ENCODE measurements at places on chromosomes 2 and 18. TPM values are rescaled to one million over a fixed set of nuclear protein-coding genes. Genes with fewer than 3 reads are reported as not detected.
A peak's percentile ranks its signal among the peaks of the same experiment; 100 is the strongest.

GRCh38 chr18:68083131-68083530 is 566.6 kb upstream of the DSEL start:
- DNase-seq: no peak

DNA sequence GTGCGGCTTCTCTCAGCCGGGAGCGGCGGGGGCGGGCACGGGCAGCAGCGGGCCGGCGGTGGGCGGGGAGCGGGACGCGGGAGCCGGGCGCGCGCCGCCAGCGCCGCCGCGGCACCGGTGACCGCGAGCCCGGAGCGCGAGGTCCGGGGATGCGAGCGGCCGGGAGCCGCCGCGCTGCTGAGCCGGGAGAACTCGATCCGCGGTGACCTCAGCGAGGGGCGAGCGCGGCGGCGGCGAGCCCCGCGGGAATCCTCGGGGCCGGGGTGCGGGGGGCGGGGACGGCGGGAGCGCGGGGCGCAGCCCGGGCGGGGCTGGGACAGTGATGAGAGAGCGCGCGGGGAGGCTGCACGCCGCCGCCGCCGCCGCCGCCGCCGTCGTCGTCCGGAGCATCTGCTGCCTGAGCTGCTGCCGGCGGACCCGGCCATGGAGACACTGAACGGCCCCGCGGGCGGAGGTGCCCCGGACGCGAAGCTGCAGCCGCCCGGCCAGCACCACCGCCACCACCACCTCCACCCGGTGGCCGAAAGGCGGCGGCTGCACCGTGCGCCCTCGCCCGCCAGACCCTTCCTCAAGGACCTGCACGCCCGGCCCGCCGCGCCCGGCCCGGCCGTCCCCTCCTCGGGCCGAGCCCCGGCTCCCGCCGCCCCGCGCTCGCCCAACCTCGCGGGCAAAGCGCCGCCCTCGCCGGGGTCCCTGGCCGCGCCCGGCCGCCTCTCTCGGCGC is at the start of gene MTCL1:
Gene MTCL1, plus strand, starts transcription at position 319 of the 723 bp plus-strand sequence. Its CDS starts 105 bp downstream, at position 424.
- DNase-seq: peak; percentile 65

DNA sequence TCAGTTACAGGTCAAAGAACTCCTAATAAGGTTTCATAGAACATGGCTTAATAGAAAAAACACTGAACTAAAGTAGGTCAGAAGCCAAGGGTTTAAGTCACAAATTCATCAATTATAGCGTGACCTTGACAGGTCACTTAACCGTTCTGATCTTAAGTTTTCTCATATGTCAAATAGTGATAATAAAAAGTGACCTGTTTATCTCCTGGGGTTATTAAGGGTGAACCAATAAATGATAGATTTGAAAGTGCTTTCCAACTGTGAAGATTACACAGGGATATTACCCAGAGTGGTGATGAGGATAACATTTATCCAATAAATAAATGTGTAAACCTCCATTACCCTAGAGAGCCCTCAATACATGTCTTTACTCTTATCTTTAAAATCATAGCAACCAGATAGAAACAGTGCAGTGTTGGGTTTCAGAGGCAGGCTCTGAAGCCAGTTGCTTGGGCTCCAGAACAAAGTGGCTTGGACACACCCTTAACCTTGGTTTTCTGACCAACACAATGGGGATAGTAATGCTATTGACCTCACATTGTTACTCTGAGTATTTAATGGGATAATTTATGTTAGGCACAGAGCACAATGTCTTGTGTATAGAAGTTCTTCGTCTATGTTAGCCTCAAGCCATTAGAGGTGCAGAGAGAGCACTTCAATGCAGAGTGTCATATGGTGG is 48.6 kb downstream of the KLHL14 start:
- DNase-seq: no peak

DNA sequence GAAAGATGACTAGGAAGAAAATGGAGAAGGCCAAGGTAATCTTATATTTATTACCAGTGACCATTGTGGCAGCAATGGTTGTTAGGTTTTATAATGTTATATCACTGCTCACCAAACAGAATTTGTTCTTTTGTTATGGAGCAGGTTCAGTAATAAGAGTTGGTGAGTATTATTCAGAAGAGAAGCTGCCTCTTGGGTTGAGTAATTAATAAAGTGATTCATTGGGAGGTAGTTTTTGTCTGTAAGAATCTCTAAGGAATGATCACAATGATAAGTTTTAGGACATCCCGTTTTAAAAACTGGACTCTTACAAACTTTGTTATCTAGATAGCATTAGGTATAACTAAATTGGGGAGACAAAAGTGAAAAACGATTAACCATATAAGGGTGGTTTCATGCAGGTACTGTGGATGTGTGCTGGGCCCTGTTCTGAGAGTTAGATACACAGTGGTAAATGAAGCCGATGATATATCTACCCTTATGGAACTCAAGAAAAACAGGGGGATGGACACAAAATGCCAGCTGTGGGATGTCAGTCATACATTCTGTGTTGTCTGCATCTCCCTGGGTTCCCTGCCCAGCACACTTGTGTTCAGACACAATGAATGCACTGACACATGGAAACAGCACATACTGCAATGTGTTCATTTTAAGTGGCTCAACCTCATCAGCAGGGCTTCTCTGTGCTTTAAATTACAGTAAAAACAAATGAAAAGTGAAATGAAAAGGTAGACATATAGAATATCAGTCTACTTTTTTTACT is 7.5 kb downstream of the MAP4K4 start:
- no peak for DNase-seq

GRCh38 chr2:25190536-25190935 is 22.2 kb upstream of the POMC start:
- no peak for DNase-seq

RAB27B gene
- 0.62 TPM for total RNA-seq

AQP12A gene
- total RNA-seq: not detected

DNA sequence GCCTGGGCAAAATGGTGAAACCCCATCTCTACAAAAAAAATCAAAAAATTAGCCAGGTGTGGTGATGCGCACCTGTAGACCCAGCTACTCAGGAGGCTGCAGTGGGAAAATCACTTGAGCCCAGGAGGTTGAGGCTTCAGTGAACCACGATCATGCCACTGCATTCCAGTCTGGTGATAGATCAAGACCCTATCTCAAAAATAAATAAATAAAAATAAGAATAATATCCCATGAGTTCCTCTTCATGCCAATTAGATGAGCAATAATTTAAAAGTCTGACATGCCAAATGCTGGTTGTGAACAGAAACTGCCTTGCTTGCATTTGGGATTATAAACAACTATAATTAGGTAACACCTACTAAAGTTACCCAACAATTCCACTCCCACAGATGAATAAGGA is 22.1 kb upstream of the ANKRD44 start:
- DNase-seq: no peak

DNA sequence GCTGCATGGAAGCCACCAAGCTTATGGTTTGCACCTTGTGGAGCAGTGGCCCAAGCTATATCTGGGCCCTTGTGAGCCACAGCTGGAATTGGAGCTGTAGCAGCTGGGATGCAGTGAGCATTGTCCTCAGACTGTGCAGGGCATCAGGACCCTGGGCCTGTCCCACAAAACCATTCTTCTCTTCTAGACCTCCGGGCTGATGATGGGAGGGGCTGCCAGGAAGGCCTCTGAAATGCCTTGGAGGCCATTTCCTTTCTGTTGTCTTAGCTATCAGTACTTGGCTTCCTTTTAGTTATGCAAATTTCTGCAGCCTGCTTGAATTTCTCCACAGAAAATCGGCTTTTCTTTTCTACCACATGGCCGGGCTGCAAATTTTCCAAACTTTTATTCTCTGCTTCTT is 46.4 kb upstream of the CSRNP3 start:
- no peak for DNase-seq

GRCh38 chr2:201980389-201980821 is 53.2 kb upstream of the FZD7 start:
- no peak for DNase-seq

- DNase-seq: no peak
Measured at GRCh38 chr2:220491670-220492069, 864.2 kb downstream of the SLC4A3 start.

SKA1 gene
- 0.36 TPM for total RNA-seq

DNA sequence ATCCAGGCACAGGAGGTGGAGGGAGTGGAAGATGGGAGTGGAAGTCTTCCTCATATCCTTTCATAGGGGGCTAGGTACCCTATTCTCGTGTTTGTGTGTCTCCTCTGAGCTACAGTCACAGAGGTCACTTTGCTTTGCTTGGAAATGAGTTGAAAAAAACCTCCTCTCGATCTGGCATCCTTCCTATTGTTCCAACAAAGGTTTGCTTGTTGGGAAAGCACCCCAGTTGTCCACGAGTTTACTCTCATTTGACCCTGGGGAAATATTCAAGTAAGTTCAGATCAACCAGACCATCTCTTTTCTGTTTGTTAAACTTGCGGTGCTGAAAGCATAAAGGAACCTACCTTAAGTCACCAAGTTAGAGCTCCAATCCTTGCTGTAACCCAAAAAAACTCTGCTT is 59.3 kb downstream of the ARHGEF33 start:
- no peak for DNase-seq

DNA sequence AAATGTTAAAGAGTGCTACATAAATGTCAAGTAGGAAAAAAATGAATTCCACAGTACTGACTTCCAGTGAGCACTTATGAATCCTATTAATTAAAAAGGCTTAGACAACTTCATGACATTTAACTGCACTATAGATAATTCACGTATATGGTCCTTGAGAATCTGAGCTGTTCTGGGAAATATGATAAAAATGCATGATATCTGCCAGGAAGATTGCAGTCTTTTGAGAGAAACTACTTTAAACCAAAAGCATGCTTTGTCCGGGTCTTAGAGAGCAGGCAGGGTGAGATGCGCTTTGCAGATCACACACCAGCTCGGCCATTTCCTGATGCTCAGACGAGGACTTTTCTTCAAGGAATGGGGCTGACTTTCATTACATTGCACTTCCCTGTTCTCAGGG is 42.6 kb downstream of the CMPK2 start:
- no peak for DNase-seq

DNA sequence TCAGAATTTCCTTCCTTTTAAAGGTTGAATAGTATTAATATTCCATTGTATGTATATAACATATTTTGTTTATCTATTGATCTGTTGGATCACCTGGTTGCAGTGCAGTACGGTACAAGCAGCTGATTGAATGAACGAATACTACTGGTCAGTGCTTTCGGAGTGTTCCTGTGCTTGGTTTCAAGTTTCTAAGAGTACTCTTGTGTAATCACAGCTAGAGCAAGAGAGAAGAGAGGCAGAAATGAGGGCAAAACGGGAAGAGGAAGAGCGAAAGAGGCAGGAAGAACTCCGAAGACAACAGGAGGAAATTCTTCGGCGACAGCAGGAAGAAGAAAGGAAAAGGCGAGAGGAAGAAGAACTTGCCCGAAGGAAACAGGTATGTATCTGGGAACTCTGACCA is 40.3 kb upstream of the KCNJ13 start:
- DNase-seq: no peak

- DNase-seq: no peak
Measured at GRCh38 chr2:134681201-134681600, 37.6 kb downstream of the TMEM163 start.

SKOR2 gene
- not detected for total RNA-seq

GRCh38 chr2:167595839-167596471 is 651.4 kb downstream of the STK39 start:
- DNase-seq: no peak

DNA sequence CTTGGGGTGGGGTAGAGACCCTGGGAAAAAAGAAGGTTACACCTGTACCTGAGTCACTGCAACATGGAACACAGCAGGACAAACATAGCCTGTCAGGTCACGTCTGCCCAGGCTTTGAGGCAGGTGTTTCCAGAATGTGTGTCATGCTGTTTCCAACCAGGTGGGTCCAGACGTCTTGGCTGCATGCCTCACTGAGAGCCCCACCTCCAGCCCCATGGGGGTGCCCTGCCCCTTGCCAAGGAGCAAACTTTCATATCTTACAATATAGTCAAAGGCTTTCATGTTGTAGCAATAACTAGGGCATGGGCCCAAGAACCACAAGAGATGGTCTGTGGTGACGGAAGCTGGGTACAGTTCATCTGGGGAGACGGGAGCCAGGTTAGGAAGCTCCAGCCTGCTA is 499.7 kb downstream of the BCL11A start:
- no peak for DNase-seq

MDH1 gene
- total RNA-seq: 81.0 TPM

NCKAP5 gene
- 10.5 TPM for total RNA-seq

GRCh38 chr2:27566628-27567027 is 16.2 kb upstream of the ZNF512 start:
- DNase-seq: no peak

LCT gene
- 0.04 TPM for total RNA-seq

CCDC102B gene
- total RNA-seq: 16.5 TPM

MAB21L4 gene
- total RNA-seq: not detected

GRCh38 chr2:48474574-48475298 is 55.2 kb upstream of the STON1 start:
- no peak for DNase-seq

RUFY4 gene
- 0.36 TPM for total RNA-seq

UGT1A1 gene
- total RNA-seq: not detected

- DNase-seq: no peak
Measured at GRCh38 chr18:2402084-2402483, 169.2 kb downstream of the METTL4 start.

PDE11A gene
- 2.4 TPM for total RNA-seq

GRCh38 chr2:174610243-174610995 is 12.8 kb upstream of the WIPF1 start:
- no peak for DNase-seq

GRCh38 chr2:95698146-95698545 is 106.3 kb downstream of the TRIM43 start:
- DNase-seq: no peak

- no peak for DNase-seq
Measured at GRCh38 chr2:104127049-104127770, 726.7 kb upstream of the POU3F3 start.

DNA sequence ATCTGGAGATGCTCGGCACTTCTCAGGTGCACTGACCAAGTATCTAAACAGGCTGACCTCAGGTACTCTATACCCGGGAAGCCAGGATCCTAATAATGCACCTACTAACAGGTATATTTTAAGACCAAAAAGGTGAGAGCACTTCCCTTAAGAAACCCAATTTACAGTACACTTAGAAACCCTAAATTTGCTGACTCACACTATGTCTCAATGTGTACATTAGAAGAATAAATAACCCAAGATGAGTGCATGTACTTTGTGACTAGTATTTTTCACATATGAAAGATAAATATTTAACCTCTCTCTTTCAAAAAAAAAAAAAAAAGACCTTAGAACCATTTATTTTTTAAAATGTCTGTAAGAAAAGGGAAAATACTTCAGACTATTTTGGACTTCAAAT is 118.8 kb downstream of the ZNF516 start:
- no peak for DNase-seq

DNA sequence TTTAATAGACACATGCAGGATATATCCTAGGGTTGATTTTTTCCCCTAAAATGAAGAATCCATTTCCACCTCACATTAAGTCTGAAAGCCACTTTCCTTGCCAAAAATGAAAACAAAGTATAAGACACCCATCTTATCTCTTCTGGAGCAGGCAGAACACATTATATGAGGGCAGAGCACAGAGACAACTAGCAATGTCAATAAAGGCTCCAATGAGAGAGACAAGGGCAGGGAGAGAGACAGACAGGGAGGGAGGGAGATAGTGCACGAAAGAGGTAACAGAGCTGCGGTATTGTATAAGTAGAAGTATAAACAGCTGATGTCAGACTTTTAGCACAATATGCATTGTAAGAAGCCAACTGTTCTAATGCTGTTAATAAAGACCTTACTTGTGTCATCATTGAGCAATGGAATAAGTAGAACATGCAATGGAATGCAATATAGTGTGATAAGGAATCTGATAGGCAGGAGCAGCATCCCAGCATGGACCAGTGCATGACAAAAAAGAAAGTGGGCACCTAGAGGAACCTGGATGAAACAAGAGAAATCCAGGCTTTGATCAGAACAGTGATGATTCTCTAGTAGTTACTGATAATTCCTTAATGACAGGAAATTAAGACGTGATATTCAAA is 150.6 kb upstream of the TCF4 start:
- no peak for DNase-seq

GRCh38 chr2:201126308-201127151 is 10.6 kb downstream of the CFLAR start:
- DNase-seq: no peak

Data from sciatic nerve (tissue), 2 donors.